ENCODE measurements at places on chromosomes 3 and 15. TPM values are rescaled to one million over a fixed set of nuclear protein-coding genes. Genes with fewer than 3 reads are reported as not detected.

GRCh38 chr3:59460068-59460467, 410.2 kb upstream of the CFAP20DC start:
- no peak for DNase-seq

The ZIC4 gene
- not detected for total RNA-seq

- DNase-seq = no peak
Measured at GRCh38 chr3:180340395-180340794, 261.6 kb upstream of the TTC14 start.

DNA sequence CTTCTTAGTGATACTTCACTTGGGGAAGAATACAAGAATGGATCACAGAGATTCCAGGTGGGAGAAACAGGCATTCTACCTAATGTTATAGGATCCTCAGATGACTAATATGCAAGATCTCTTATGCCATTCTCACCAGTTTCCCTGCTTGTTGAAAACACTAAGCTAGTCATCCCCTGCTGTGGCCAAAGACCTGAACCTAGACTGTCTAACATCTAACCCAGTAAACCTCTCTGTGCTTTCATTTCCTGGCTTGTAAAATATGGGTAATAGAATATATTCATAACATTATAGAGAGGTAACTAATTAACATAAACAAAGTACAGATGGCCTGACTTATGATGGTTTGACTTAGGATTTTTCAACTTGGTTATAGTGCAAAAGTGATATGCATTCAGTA, 776.3 kb downstream of the TUSC7 start:
- no peak for DNase-seq

- no peak for DNase-seq
Measured at GRCh38 chr15:52252781-52253180, 42.8 kb downstream of the MYO5C start.

- no peak for DNase-seq
Measured at GRCh38 chr15:26561896-26562295, 211.0 kb downstream of the GABRB3 start.

DNA sequence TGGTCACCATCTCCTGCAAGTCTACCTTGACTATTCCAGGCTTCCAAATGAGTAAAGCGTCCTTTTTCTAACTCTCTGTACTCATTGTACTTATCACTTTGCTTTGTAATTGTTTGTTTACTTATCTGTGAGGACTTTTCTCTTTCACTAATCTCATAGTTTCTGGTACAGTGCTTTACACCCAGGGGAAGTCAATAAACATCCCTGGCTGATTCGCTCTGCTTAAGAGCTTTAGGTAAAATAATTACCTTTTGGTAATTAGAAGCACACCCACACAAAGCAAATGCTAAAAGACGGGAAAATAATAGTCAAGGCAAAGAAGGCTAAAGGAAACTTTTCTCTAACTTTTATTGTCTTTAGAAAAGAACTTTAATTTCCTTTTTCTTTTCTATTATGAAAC, 466.9 kb upstream of the ROBO1 start:
- no peak for DNase-seq

DNA sequence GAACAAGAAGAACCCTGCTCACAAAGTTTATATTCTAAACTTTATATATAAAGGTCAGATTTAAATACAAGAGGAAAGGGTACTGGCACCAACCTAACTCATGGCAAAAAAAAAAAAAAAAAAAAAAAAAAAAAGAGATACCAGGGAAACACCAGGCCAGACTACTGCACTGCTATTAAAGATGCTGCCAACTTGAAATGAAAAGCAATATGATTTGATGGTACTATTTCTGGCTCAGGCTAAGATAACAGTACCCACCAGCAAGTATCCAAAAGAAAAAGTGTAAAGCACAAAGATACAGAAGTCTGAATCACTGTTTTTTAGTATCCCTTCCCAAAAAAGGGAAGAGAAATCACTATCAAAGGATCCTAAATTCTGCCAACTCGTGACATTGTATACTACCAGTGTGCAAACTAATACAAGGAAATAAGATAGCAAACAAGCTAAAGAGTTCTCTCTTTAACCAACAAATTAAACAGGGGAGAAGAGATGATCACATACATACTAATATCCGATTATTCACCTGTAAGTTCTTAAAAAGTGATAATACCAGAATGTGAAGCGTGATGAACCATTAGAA, 28.4 kb downstream of the PEAK1 start:
- no peak for DNase-seq

- no peak for DNase-seq
Measured at GRCh38 chr15:43412096-43412495, 41.2 kb downstream of the TUBGCP4 start.

DNA sequence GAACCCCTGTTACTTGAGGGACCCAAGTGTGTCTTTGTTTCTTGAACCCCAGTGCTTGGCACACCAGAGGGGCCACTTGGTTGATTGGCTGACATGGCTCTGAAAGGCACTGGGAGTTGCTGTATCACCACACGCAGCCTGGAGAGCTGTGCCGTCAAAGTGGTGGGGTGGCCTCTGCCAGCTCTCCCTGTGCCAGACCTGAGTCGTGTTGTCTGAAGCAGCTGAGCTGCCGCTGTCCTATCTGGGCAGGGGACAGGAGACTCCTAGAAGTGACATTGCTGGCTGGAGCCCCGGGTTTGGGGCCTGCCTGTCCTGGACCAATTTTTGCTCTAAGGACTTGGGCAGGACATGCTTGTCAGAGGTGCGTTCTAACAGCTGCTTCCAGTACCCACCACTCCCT, 5.5 kb upstream of the SNX22 start:
- no peak for DNase-seq

DNA sequence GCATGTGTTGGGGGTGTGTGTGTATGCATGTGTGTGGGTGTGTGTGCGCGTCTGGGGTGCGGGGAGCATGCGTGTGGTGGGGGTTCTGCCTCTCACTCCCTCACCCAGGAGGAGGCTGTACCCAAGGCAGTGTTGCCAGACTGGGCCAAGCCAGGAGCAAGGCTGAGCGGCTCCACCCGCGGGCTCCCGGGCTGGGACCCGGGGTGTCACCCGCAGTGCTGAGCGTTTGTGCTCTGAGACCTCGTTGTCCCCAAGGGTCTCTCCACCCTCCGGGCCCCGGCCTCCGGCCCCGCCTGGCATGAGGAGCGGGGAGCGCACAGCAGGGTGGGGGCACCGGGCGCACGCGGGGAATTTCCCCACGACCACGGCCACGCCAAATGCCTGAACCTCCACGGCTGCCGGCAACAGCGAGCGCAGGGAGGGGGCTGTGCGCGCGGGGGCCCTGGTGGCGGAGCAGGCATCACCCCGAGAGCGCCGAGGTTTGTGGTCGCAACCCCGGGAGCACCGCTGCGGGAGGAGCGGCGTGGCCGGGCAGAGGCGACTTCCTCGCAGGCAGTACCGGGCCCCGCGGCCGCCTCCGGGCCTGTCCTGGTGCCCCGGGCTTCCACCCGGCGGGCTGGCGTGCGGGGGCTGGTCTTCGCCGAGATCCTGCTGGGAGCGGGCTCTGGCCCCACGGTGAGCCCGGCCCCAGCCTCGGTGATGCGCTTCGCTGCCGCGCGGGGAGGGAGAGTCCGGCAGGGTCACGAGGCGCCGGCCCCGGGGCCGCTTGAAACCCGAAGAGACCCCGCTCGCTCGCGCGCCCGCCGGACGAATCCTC, 7.4 kb upstream of the OCA2 start:
- DNase-seq = no peak

The SLCO2A1 gene
- total RNA-seq = not detected

DNA sequence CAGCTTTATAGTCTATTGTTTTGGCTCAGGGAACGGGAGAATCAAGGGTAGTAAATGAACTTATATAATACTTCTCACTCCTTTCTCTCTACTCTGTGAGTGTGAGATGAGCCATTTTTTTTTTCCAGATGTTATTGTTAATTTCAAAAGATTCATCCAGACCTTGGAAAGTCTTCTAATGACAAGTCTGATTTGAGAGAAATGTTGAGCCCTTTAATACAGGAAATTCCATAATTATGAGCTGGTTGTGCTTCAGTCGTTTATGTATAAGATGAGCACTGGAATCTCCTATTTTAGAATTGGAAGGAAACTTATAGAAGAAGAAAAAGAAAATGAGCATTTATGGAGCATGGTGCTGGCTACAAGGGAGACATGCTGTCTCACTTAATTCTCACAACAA, 92.0 kb downstream of the FBN1 start:
- DNase-seq = no peak

GRCh38 chr3:13134879-13135206, 61.6 kb upstream of the IQSEC1 start:
- no peak for DNase-seq

DNA sequence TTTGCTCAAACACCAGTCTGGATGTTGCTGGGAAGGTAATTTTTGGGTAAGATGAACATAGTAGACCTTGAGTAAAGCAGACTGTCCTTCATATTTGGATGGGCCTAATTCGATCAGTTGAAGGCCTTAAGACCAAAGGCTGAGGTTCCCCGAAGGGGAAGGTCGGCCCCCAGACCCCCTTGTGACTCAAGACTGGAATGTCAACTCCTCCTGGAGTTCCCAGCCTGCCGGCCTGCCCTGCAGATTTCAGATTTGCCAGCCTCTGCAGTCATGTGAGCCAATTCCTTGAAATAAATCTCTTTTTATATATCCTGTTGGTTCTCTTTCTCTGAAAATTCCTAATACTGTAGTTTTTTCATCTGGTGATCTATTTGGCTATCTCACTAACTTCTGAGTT, 146.5 kb downstream of the APBA2 start:
- no peak for DNase-seq

GRCh38 chr3:53484984-53485383, 9.4 kb upstream of the CACNA1D start:
- no peak for DNase-seq

DNA sequence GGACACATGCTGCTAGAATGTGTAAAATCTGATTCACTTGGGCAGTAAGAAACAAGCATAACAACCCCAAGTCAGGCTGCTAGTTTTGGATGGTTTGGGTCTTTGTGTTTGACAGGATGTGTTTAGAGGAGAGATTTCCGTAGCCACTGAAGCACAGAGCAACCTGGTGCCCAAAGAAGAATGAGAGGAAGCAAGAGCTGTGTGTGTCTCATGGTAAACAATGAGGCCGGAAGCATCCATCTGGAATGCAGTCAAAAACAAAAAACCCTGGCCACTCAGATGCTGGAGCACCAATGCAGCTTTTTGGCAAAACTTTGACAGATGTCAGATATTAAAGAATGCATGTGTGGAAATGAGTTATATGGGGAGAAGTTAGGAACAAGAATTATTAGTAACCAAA, 39.4 kb upstream of the SNRK start:
- DNase-seq = no peak

The SAMMSON gene
- total RNA-seq = not detected

- no peak for DNase-seq
Measured at GRCh38 chr3:64903006-64903405, 215.2 kb upstream of the ADAMTS9 start.

DNA sequence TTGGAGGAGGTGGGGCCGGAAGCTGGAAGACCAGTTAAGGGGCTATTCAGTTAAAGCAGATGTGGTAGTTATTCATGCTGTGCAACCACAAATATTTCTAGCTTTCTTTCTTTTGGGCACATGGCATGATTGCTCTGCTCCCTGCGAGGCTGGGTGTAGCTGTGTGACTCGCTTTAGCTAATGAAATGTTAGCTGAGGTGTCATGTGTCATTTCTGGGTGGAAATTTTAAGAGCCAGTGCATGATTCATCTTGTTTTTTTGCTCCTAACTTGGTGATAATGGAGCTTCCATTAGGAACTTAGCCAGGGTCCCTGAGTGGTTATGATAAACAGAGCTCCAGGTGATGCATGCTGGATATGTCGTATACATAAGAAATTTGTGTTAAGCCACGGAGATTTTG, 300.6 kb downstream of the SATB1 start:
- DNase-seq = no peak

GRCh38 chr15:48025118-48025517, 95.7 kb upstream of the SLC24A5 start:
- DNase-seq = no peak

The GOLGA6B gene
- not detected for total RNA-seq

GRCh38 chr3:154783061-154783460, 297.1 kb upstream of the MME start:
- DNase-seq = no peak

The MCTP2 gene
- 0.44 TPM for total RNA-seq

GRCh38 chr3:119683421-119683820, 6.2 kb upstream of the COX17 start:
- DNase-seq = no peak

The NANOGP8 gene
- 0.86 TPM for total RNA-seq

DNA sequence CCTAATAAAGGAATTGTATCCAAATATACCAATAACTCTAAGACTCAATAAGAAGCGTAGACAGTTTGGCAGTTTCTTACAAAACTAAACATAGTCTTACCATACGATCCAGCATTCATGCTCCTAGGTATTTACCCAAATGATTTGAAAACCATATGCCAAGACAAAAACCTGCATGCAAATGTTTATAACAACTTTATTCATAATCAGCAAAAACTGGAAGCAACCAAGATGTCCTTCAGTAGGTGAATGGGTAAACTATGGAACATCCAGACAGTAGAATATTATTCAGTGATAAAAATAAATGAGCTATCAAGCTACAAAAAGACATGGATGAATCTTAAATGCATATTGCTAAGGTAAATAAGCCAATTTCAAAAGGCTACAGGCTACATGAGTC, 58.4 kb downstream of the SYN2 start:
- no peak for DNase-seq

GRCh38 chr3:127987309-127987995, 64.8 kb upstream of the SEC61A1 start:
- DNase-seq = no peak

- peak; percentile 67 for DNase-seq
Measured at GRCh38 chr3:98733053-98733811, 29.9 kb upstream of the ST3GAL6 start.

DNA sequence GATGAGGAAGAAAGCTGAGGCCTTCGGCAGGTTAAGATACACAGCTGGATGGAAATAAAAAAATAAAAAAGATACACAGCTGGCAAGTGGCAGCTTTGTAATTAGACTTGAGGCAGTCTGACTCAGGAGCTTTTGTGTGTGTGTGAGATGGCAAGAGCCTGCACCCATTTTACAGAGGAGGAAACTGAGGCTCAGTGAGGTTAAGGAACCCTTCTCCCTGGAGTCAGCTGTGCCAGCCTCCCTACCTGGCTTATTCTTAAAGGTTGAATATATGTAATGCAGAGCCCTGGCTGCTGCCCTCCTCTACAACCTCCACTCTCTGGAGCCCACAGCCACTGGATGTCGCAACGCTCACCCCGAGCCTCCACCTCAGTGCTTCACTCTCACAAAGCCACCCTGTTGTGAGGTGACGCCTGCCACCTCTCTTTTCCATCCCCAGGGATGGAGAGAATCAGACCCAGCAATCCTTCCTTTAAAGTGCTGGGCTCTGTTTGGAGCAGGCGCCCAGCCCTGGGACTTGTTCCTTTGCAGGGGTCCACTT, 20.6 kb upstream of the FAM107A start:
- DNase-seq = no peak

GRCh38 chr3:56622381-56622780, 60.7 kb downstream of the TASOR start:
- DNase-seq = no peak

GRCh38 chr3:16538507-16538906, 25.0 kb upstream of the RFTN1 start:
- no peak for DNase-seq

- no peak for DNase-seq
Measured at GRCh38 chr15:39456582-39457330, 124.1 kb upstream of the THBS1 start.

- DNase-seq = no peak
Measured at GRCh38 chr15:100931143-100931890, 12.2 kb downstream of the LRRK1 start.

- DNase-seq = no peak
Measured at GRCh38 chr3:55765398-55765797, 278.3 kb upstream of the WNT5A start.
